ENCODE measurements at places on chromosomes 3 and 15.

GRCh38 chr3:161508852-161509477, 12.4 kb downstream of the OTOL1 start:
- DNase-seq: no peak

DNA sequence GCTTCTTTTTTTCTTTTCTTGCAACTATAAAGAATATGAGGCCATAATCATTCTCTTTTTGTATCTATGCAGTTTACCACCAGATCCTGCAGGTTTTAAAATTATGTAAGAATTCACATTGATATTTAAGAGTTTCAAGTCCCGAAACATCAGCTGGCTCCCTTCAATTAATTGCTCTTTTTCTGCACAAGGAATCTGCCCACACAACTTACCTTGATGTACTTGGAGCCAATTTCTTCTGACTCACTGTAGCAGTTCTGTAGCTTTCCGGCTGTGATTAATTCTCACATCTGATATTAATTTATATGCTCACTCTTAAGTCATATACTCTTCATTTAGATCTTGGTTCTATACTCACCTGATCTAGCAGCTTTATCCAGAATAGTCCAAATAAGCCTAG, 781.8 kb downstream of the CADM2 start:
- no peak for DNase-seq

GRCh38 chr3:43296565-43296964, 10.2 kb downstream of the SNRK start:
- no peak for DNase-seq

DNA sequence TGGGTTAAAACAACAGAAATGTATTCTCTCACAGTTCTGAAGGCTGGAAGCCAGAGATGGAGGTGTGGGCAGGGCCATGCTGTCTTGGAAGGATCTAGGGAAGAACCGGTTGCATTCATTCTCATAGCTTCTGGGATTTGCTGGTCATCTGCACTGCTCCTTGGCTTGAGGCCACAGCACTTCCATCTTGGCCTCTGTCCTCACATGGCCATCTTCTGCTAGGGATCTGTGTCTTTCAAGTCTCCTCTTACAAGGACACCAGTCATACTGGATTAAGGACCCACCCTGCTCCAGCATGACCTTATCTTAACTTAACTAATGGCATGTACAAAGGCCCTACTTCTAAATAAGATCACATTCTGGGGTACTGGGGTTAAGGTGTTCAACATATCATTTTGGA, 47.7 kb downstream of the RPLP1 start:
- DNase-seq: peak; percentile 50

DNA sequence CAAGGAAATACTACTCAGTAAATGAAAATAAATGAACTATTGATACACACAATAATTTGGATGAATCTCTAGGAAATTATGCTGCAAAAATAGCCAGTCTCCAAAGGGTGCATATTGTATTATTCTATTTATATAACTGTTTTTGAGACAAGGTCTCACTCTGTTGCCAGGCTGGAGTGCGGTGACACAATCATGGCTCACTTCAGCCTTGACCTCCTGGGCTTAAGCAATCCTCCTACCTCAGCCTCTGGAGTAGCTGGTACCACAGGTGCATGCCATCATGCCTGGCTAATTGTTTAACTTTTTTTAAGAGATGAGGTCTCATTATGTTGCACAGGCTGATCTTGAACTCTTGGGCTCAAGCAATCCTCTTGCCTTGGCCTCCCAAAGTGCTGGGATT, 12.5 kb downstream of the KLHDC8B start:
- no peak for DNase-seq
